ENCODE measurements at places on chromosomes 2 and 18.

DNA sequence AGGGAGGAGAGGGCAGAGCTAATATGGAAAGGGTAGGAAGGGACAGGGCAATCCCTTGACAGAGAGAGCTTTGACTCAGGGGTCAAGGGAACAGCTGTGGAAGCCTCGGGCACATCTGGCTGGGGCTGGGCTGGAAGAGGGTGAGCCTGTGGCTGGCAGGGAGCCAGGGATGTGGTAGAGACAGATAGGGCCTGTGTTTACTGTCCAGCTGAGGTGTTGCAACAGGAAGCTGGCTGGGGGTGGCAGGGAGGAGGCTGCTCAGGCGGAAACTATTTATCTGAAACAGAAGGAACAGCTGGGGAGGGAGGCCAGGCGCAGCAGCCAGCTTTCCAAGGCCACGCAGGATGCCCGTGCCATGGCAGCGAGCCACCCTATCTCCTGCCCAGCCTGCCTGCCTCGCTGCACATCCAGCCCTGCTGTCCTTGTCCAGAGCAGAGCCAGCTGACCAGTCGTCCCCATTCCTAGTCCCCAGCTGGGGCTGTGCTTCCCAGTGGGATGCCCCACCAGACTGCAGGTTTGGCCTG lies 264.7 kb downstream of the CYP26B1 start:
- DNase-seq = peak; percentile 91

GRCh38 chr2:160085662-160086061 lies 23.2 kb upstream of the PLA2R1 start:
- peak; percentile 6 for DNase-seq

- DNase-seq = no peak
These were observed 291.3 kb upstream of the FBXO11 start for GRCh38 chr2:48197618-48198017.

GRCh38 chr18:56108478-56109367 lies 520.7 kb upstream of the TCF4 start:
- DNase-seq = peak; percentile 21

- DNase-seq = peak; percentile 58
These were observed 16.9 kb upstream of the SULT1C2 start for GRCh38 chr2:108271691-108272253.

- no peak for DNase-seq
These were observed 200.5 kb upstream of the GULP1 start for GRCh38 chr2:188091220-188091619.

GRCh38 chr2:81858998-81859397 lies 1554.4 kb upstream of the LRRTM1 start:
- DNase-seq = peak; percentile 31

DNA sequence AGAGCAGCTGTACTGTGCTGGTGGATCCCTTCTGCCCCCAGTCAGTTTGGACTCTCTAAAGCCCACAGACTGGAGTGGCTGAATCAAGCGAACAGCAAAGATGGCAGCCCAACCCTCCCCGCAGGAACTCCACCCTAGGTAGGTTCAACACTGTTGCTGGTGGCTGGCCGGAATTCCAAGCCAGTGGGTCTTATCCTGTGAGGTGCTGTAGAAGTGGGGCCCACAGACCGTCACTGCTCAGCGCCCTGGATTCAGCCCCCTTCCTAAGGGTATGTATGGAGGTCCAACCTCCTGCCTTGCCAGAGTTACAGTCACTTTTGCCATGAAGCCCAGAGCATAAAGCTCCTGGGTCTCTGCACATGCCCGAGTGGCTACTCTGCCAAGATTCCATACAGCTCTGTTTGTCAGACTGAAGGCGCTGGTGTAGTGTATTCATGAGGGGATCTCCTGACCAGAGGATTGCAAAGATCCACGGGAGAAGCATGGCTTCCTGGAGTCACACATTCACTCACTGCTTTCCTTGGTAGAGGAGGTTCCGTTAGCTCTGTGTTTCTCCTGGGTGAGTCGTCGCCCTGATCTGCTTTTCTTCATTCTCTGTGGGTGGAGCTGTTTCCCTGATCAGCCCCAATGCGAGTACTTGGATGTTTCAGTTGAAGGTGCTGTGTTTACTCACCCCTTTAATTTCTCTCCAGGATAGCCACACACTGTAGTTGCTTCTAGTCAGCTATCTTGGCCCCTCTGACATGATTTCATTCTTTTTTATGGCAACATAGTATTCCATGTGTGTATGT lies 293.6 kb upstream of the THUMPD2 start:
- no peak for DNase-seq

GRCh38 chr2:122023059-122023864 lies 267.8 kb downstream of the TSN start:
- no peak for DNase-seq

DNA sequence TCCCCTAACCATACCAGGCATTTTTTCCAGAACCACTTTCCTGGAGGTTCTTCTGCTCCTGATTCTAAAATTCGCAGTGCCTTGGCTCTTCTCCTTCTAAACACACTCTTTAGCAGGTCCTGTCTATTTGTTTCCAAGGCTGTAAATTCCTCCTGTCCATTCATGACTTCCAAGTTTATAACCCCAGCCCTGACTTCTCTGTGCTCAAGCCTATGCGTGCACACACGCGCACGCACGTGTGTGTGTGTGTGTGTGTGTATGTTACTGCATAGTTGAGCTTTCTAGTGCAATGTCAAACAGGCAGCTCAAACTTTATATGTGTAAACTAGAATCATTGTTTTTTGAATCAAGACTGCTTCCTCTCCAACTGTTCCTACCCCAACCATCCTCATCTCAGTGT lies 337.7 kb downstream of the LRRTM1 start:
- no peak for DNase-seq

GRCh38 chr2:191202881-191203397 lies 42.3 kb upstream of the MYO1B start:
- no peak for DNase-seq

DNA sequence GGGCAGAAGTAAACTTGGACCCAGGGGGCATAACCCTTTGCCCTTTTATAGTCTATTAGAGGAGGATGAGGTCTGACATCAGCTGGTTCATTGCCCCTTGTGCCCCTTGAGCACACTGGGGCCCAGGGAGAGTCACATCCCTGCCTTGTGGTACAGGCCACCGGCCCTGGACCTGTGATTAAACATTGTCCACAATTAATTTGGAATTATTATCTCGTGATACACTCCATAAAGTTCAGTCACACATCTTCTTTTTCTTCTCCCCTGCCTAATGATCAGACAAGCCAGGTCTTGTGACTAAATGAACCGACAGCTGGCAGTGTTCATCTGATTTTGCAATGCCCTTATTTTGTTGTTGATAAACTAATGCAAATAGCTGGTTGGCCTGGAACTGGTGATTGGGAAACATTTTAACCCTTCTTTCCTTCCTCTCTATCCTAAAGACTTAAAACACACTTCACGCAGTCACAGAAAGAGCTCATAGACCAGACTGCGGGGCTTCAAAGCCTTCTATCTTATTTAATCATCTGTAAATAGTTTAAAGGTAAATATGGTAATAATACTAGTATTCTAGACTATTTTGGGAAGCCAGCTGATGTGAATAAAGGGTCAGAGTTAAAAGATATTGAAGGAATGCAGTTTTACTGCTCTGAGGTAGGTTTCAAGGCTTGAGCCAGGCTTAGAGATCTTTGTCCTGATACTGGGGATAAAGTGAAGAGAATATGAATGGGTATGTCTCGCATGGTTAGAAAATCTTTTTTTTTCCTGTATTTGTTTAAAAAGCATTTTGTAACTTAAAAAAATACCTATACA lies 13.4 kb downstream of the IL1R1 start:
- DNase-seq = no peak
